ENCODE measurements at places on chromosomes 3 and 15. TPM values are rescaled to one million over a fixed set of nuclear protein-coding genes. Genes with fewer than 3 reads are reported as not detected.

GRCh38 chr3:137174514-137174913 is 216.7 kb downstream of the IL20RB start:
- no peaks in the 10 kb centered on the region for H3K27me3 ChIP-seq
- no peaks in the 10 kb centered on the region for H3K4me1 ChIP-seq
- no peaks in the 10 kb centered on the region for H3K36me3 ChIP-seq
- DNase-seq, result no peak

GRCh38 chr15:40155270-40155910 is 5.5 kb upstream of the BUB1B start:
- H3K27me3 ChIP-seq, result no peaks in the 10 kb centered on the region
- peaks cover 5% of the 10 kb centered on the region for H3K4me1 ChIP-seq
- no peaks in the 10 kb centered on the region for H3K36me3 ChIP-seq
- DNase-seq, result peak; percentile 60
- no peak overlapping the region for H3K27ac ChIP-seq

DNA sequence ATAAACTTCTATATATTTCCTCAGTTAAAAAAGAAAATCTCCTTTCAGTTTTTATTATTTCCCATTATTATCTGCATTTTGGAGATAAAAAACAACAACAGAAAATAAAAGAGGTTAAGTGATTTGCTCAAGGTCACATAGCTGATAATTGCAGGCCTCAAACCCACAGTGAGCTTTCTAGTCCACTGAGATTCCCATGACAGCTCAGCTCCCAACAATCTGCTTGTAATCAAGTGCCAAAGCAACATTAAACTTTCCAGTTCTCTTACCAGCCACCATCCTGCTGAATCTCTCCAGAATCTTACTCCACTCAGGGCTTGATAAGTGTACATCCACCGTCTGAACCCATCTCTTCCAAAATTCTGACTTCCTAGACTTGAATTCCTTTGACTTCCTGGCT is 318.2 kb upstream of the SEMA6D start:
- no peak for DNase-seq
- H3K4me1 ChIP-seq, result no peaks in the 10 kb centered on the region
- no peaks in the 10 kb centered on the region for H3K36me3 ChIP-seq
- H3K4me3 ChIP-seq, result no peak overlapping the region
- no peaks in the 10 kb centered on the region for H3K27me3 ChIP-seq
- H3K27ac ChIP-seq, result no peak overlapping the region

DNA sequence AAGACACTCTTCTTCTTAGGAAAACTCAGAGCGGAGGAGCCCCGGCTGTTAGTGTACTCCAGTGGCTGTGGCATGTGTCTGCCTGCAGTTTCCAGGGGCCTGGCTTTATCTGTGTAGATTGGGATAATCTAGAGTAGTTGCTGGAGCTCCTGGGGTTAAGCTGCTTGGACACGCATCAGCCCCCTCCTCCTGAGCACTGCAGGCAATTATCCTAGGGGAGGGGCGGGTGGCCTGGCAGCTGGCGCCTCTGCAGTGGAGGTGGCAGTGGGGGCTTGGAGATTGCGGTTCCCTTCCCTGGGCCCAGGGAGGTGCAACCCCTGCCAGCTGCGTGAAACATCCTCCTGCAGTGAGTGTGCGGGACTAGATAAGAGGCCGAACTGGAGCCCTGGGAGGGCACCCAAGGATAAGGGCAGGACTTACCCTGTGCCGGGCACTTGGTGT is 68.2 kb downstream of the EFCAB12 start:
- no peaks in the 10 kb centered on the region for H3K4me1 ChIP-seq
- DNase-seq, result no peak
- no peaks in the 10 kb centered on the region for H3K36me3 ChIP-seq
- no peak overlapping the region for H3K4me3 ChIP-seq
- no peaks in the 10 kb centered on the region for H3K27me3 ChIP-seq
- H3K27ac ChIP-seq, result no peak overlapping the region

- no peaks in the 10 kb centered on the region for H3K36me3 ChIP-seq
- no peak overlapping the region for H3K4me3 ChIP-seq
- H3K27me3 ChIP-seq, result no peaks in the 10 kb centered on the region
- DNase-seq, result no peak
Measured at GRCh38 chr3:37457378-37458065, 283.1 kb upstream of the LRRFIP2 start.

- DNase-seq, result no peak
- H3K27me3 ChIP-seq, result no peaks in the 10 kb centered on the region
- H3K4me1 ChIP-seq, result no peaks in the 10 kb centered on the region
- H3K36me3 ChIP-seq, result no peaks in the 10 kb centered on the region
Measured at GRCh38 chr3:148131990-148132638, 565.6 kb upstream of the AGTR1 start.

DNA sequence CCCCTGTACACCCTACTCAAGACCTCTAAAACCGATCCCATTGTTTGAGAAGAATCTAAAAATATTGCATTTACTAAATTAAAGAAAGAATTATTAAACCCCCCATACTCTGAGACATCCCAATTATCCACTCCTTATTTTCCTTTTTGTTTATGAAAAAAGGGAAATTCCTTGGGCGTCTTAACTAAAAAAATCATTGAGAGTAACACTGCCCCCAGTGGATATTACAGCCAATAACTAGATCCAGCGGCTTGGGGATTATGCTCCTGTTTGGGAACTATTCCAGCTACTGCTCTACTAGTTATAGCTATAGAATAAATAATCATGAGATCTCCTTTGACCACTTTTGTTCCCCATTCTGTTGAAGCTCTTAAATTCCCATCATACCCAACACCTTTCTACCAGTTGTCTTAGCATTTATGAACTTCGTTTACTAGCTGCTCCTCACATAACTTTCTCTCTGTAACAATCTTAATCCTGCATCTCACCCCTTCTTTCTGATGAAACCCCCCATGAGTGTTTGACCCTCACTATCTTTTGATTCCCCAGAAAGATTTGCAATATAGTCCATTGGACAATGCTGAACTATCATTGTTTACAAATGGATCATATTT is 12.7 kb upstream of the CFAP91 start:
- H3K4me1 ChIP-seq, result no peaks in the 10 kb centered on the region
- no peak overlapping the region for H3K27ac ChIP-seq
- no peaks in the 10 kb centered on the region for H3K27me3 ChIP-seq
- no peaks in the 10 kb centered on the region for H3K36me3 ChIP-seq
- DNase-seq, result peak; percentile 41

- H3K27me3 ChIP-seq, result peaks cover 7% of the 10 kb centered on the region
- no peak overlapping the region for H3K27ac ChIP-seq
- H3K36me3 ChIP-seq, result no peaks in the 10 kb centered on the region
Measured at GRCh38 chr15:52706091-52706490, 26.9 kb upstream of the ATOSA start.

Gene CMTM7
- total RNA-seq, result 46.0 TPM

Gene CHMP2B
- 40.9 TPM for total RNA-seq
